Activated naive CD4-positive, alpha-beta T cell treated with anti-CD3 and anti-CD28 coated beads, Interleukin-2, amount 10 ng/mL, durations not matched to agents 7 days and 5 days (primary cell): ENCODE measurements at places on chromosomes 7 and 10.

DNA sequence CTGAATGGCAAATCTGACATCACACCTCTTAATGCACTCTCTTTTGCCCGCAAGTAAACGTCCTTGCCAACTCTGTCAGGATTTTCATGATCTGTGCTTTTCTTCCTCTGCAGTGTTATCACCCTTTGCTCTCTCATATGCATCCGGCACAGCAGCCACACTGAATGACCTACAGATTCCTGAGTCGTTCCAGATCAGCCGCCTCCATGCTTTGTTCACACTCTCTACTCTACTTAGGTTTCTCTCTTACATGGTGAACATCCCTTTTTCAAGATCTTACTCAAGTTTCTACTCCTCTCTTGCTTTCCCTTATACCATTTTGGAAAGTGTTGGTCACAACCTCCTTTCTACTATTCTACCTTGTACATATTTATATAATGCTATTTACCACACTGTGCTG lies 127.7 kb upstream of the AOAH start:
- no peak for DNase-seq

DNA sequence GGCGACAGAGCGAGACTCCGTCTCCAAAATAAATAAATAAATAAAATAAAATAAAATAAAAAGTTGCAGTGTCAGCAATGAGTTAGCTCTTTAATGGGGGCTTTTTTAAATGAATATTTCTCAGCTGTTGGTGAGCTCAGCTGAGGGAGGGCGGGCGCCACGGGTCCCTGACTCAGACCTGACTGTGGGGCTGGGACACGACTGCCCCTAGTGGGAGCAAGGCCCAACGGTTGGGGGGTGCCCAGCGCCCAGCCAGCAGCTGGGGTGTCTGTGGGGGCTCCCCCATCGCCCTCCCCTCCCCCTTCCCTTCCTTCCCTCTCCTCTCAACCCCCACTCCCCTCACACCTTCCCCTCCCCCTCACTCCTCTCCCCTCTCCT lies 46.6 kb downstream of the PWWP2B start:
- DNase-seq = peak; percentile 77

GRCh38 chr7:135599471-135599870 lies 41.8 kb downstream of the NUP205 start:
- DNase-seq = no peak

DNA sequence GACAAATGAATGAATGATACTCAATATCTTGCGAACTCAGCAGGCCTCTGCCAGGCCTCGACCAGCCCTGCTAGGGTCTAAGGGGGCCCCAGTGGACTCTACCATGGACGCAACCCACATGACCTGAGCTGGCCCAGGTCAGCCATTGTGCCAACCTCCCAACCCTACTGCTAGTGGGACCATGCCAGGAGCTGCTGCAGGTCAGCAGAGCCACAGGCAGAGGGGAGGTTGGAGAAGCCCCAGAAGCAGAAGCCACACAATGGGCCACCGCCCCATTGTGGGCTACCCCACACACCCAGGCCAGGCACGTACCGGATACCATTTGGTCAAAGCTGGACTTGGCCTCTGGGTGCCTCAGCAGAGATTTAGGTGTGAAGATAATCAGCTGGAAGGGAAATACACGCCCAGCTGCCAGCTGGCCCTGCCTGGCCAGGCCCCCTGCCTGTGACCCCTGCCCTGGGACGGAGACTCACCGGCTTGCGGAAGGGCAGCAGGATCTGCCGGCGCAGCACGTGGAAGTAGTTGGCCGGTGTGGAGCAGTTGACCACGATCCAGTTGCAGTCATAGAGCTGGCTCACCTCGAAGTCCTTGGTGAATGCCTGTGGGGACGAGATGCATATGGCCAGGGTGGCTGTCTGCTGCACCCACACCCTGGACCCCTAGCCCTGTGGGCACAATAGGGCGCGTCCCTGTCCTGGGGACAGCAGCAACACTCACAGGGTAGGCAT lies 24.5 kb downstream of the OGDHL start:
- DNase-seq = no peak

DNA sequence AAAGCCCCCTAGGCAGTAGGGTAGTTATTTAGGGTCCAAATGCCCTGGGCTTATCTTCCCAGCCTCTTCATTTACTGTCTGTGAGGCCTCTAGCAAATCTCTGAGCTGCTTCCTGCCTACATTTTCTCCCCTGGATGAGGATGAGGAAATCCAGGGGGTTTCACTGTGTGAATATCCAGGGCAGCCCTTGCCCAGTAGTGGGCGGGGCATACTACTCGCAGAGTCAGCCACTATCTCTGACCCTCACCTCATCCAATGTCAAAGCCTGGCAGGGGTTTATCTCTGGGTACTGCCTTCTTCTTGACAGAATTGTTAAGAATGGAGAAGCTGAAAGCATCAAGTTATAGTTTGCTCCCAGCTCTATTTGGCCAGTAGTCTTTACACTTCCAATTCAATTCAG lies 48.9 kb downstream of the CUZD1 start:
- no peak for DNase-seq

DNA sequence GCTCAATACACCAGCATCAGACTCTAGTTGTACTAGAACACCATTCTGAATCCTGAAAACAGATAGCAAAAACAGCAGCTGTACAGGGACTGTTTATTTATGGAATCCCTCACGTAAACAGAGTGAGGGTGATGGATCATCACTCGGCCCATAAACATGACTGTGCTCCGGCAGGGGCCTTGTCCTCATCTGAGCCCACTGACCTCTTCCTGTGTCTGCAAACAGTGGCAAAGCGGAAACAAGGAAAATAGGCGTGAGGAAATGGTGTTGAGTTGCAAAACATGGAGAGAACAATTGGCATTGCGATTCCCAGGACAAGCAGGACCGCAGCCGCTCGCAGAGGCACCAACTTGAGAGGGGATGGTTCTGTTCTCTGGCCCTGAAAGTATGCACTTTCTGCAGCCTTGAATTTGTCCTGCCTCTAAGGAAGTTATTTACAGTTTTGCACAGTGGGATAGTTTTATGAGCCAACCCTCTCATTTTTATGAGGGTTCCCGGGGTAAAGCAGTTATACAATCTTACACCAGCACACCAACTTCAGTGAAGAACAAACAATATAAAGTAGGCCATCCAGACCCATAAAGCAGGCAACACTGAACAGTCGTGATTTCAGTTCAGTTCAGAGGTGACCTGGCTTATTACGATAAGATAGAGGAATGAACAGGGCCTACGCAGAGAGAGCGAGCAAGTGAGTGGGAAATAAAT lies 248.0 kb upstream of the FZD8 start:
- DNase-seq = no peak

DNA sequence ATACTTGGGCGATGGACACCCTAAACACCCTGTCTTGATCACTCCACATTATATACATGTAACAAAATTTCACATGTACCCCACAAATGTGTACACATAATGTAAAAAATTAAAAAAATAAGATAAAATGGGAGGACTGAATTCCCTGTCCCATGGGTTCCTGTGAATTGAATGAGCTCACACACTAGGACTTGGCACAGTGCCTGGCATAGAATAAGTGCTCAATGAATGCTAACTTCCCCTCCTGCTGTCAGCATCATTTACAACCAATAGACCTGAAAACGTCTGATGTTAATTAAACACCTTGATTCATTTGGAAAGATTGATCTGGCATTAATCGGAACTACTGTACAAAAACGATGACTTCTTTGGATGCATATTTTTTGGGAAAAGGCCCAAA lies 117.3 kb upstream of the ZNF438 start:
- no peak for DNase-seq

DNA sequence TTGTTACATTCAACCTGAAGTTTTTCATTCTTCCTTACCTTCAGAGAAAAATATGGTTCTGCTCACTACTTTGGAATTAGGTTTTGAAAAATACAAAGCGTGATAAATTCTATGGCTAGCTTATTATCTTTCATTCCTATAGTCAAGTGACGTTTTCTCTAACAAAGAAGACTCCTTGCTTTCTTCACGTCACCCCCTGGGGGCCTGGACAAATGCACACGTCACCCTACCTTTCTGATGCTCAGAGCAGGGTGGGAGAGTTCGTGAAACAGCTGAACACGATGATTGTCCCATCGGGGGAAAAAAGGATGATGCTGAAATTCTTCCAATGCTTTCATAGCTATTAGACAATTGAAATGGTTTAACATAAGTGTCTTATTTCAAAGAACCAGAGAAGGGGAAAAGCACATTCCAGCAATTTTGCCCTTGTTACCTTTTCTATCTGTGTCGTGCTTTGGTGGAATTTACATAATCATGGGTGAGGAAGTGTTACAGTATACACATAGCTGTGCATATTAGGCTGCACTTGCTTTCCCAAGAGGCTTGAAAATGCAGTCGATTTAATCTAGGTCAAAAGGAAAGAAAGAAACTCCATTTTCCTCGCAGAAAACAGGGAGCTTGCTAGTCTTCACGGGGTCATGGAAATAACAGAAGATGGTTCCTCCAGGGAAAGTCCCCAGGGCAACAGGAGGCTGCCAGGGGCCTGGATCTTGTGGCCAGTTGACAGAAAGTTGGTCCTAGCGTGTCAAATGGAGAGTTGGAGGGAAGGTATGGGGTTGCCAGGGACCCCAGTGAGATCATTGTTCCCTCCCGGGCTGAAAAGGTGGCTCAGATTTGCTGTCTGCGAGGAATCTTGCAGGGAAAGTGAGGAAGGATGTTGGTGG lies 189.2 kb downstream of the CELF2 start:
- no peak for DNase-seq

GRCh38 chr7:102044641-102044983 lies 227.2 kb downstream of the CUX1 start:
- no peak for DNase-seq

GRCh38 chr7:17910377-17910776 lies 29.9 kb downstream of the SNX13 start:
- no peak for DNase-seq

DNA sequence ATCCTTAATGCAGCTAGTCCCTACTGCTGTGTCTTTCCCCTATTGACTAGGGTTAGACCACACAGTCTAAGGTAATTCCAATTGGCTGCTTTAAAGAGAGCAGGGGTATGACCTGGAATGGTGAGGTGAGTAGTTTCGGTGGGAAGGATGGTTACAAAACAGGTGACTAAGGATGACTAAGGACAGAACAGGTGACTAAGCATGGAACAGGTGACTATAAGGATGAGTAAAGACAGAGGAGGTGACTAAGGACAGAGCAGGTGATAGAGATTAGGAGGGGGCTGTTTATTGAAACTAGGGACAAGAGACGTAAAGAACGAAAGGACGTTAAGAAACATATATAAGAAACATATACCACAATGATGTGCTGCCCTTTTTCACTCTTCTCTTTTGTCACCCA lies 145.1 kb upstream of the TMEM106B start:
- no peak for DNase-seq

DNA sequence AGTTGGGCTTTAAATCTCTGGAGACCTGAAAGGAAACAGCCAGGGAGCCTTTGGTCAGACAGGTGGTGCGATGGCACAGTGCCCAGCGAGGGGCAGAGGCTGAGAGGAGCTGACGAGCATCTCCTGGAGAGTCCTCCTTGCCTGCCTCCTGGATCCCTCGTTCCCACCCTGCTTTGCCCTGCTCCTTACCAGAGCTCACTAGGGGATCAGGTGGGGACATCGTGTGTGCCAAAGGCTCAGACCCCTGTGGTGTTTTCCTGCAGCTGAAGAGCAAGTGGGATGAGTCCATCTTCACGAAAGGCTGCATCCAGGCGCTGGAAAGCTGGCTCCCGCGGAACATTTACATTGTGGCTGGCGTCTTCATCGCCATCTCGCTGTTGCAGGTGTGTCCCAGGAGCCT lies 21.8 kb upstream of the SH2D4B start:
- no peak for DNase-seq
